ENCODE measurements at places on chromosomes 5 and 9. TPM values are rescaled to one million over a fixed set of nuclear protein-coding genes. Genes with fewer than 3 reads are reported as not detected.

GRCh38 chr9:121185774-121186403 is 15.8 kb downstream of the RAB14 start:
- no peak for DNase-seq
- H3K27me3 ChIP-seq = no peaks in the 10 kb centered on the region
- no peak overlapping the region for H3K27ac ChIP-seq
- H3K36me3 ChIP-seq = peaks cover 11% of the 10 kb centered on the region
- no peak overlapping the region for H3K4me3 ChIP-seq
- H3K4me1 ChIP-seq = peaks cover 11% of the 10 kb centered on the region

The CTXN3 gene
- total RNA-seq = 0.35 TPM

DNA sequence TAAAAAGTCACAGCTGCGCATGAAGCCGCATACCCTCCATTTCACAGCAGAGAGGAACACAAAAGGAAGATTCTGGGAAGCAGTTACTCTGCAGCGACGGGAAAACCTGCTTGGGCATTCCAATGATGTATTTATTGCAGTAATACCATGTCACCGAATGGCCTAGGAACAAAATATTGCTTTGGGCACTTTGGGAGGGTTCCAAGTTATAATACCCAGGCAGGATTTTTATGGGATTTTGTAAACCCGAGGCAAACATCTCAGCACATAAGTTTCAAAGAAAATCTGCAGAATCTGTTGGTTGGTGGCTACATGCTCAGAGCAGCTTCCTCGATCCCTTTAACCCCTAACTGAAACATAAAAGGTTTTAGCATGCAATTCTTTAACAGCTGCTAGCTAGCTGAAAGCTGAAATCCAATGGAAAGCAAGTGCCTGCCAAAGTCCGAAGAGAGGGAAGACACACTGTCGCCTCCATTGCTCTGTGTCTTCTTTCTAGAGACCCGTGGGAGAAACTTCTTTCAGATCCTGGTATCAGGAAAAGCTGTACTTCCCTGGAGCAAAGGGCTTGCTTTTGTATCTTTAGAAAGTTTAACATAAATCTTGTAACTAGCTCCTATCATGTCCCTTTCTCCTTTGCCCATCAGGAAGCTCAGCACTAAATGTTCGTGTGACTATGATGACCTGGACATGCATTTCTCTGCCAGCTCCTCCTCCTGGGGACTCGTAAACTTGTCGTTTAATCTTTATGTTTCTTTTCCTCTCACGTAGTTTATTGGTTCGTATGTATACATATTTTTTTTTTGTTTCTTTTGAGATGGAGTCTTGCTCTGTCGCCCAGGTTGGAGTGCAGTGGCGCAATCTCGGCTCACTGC is 195.0 kb downstream of the MAPKAP1 start:
- no peaks in the 10 kb centered on the region for H3K36me3 ChIP-seq
- H3K27ac ChIP-seq = no peak overlapping the region
- no peaks in the 10 kb centered on the region for H3K27me3 ChIP-seq

DNA sequence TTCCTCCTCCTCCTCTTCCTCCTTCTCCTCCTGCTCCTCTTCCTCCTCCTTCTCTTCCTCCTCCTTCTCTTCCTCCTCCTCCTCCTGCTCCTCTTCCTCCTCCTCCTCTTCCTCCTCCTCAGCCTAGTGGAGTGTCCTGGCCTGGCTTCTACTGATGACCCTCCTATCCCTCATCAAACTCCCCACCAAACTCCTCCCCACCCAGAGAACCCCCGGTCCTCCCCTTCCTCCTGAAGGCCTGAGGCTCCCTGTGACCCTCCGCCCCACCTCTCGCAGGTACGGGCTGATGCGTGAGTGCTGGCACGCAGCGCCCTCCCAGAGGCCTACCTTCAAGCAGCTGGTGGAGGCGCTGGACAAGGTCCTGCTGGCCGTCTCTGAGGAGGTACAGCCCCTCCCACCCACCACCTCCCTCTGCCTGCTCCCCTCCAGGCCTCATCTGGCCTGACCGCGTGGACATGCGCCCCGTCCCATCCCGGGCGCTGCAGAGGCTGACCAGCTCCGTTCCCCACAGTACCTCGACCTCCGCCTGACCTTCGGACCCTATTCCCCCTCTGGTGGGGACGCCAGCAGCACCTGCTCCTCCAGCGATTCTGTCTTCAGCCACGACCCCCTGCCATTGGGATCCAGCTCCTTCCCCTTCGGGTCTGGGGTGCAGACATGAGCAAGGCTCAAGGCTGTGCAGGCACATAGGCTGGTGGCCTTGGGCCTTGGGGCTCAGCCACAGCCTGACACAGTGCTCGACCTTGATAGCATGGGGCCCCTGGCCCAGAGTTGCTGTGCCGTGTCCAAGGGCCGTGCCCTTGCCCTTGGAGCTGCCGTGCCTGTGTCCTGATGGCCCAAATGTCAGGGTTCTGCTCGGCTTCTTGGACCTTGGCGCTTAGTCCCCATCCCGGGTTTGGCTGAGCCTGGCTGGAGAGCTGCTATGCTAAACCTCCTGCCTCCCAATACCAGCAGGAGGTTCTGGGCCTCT is 10.6 kb downstream of the FGFR4 start:
- no peak overlapping the region for H3K4me3 ChIP-seq
- no peaks in the 10 kb centered on the region for H3K36me3 ChIP-seq
- no peak overlapping the region for H3K27ac ChIP-seq
- H3K4me1 ChIP-seq = no peaks in the 10 kb centered on the region
- DNase-seq = no peak

- H3K36me3 ChIP-seq = no peaks in the 10 kb centered on the region
- no peaks in the 10 kb centered on the region for H3K27me3 ChIP-seq
- H3K4me1 ChIP-seq = no peaks in the 10 kb centered on the region
These were observed 877 bp downstream of the SH3GLB2 start for GRCh38 chr9:129027224-129027684.

- H3K4me3 ChIP-seq = no peak overlapping the region
- no peaks in the 10 kb centered on the region for H3K36me3 ChIP-seq
- DNase-seq = no peak
- H3K27me3 ChIP-seq = no peaks in the 10 kb centered on the region
- H3K4me1 ChIP-seq = no peaks in the 10 kb centered on the region
These were observed 190.2 kb downstream of the ASTN2 start for GRCh38 chr9:117224695-117225094.

GRCh38 chr9:22740781-22741180 is 294.2 kb downstream of the DMRTA1 start:
- no peak overlapping the region for H3K4me3 ChIP-seq
- no peaks in the 10 kb centered on the region for H3K4me1 ChIP-seq
- H3K27ac ChIP-seq = no peak overlapping the region
- no peaks in the 10 kb centered on the region for H3K36me3 ChIP-seq
- DNase-seq = no peak

The SHROOM1 gene
- 13.4 TPM for total RNA-seq

DNA sequence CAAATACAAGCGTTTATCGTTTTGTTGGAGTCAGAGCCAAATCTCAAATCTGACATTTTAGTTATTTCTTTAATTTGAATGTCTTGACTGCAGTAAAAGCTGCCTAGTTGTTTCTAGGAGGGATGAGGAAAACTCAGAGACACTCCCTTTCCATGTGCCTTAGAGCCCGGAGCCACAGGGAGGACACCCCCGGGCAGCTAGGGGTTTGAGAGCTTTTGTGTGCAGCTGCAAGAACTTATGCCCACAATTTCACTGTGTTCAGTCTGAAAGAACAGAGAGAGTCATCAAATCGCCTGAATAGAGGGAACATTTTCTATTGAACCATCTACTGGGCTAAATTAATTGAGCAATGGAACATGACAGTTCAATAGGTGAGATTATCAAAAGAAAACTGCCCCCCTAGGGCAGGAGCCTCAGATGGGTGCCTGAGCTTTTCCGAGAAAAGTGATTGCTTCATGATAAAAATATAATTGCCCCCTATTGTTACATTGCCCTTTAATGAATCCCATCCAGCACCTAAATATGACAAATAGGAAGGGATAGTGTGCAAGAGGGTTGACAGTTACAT is 709.3 kb upstream of the RGMB start:
- no peak for DNase-seq
- H3K27ac ChIP-seq = no peak overlapping the region
- H3K4me1 ChIP-seq = no peaks in the 10 kb centered on the region
- no peaks in the 10 kb centered on the region for H3K36me3 ChIP-seq

The EIF4E1B gene
- not detected for total RNA-seq

DNA sequence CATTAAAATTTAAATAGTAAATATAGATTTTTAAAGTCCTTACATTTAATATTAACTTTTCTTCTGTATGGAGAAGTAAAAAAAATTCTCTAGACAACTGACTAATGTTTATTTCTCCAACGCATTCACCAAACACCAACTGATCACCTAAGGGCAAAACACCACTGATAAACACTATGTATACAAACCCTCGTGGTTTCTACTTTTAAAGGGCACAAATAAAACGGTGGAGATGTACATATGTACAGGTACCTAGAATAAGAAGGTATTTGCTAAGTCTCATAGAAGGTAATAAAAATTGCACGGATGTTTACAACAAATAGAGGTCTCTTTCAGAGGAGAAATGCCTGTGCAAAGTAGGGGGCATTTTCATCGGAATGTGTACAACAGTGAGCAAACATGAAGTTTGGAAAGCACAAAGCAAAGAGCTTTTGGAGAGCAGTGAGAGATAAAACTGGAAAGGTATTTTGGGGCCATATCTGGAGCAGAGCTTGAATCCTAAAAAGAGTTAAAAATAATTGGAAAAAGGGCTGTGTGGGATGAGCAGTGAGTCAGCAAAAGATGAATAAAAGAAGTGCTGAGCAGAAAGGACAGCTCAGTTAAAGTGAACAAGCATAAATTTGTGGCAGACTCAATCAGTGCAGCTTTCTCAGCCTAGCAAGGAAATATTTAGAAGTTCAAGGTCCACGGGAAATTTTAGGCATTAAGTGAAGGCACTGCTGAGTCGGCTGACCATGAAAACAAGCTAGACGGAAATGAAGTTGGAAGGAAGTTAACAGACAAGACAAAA is 160.0 kb downstream of the TMEM161B start:
- H3K4me1 ChIP-seq = no peaks in the 10 kb centered on the region
- no peak overlapping the region for H3K27ac ChIP-seq
- H3K36me3 ChIP-seq = no peaks in the 10 kb centered on the region
- no peak overlapping the region for H3K4me3 ChIP-seq
- DNase-seq = no peak
